ENCODE measurements at places on chromosomes 1 and 21.

- DNase-seq, result no peak
These were observed at the start of gene CADM3 for GRCh38 chr1:159171254-159171687. Gene CADM3 (plus strand): TSS chr1:159171615. CDS start chr1:159171766, 151 bp downstream.

DNA sequence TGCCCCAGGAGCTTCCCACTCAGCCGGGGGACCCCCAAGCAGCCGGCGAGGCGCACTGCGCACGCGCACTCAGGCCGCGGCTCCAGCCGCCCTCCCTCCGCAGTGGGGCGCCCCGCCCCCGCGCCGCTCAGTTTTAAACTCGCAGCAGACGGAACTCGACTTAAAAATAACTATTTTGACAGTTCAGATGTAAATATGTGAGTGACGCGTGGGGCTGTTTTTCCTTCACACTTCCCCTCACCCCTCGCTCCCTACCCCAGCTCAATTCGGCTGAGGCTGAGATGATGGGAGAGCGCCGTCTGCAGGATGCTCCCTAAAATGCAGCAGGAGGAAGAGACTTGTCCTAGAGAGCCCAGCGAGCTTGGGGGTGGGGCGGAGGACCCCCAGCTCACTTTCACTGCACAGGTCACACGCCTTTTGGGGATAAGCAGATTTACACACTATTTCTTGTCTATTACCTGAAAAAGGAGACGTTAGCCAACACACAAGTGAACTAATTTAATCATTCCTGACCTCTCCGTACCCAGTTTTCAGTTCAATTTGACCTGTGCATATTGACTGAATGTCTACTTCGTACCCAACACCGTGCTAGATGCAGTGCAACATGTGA is 8.9 kb upstream of the LEMD1 start:
- DNase-seq, result peak; percentile 26

DNA sequence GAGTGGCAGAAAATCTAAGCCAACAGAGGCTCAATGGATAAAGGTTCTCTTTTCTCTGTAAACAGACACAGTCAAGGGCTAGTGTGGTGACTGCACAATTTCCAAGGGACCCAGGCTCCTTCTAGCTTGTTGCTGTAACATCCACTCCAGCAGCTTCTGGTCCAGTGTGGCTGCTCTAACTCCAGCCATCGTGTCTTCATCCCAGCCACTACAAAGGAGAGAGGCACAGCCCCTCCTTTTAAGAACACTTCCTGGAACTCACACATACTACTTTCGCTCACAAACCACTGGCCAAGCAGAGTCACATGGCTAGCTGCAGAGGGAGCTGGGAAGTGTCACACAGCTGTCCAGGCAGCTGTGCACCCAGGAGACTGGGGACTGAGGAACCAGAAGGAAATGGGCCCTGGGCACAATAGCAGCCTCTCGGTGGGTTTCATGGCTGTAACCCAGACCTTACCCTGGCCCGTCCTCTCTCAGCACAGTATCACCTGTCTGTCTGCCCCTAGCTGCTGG is 188.6 kb upstream of the VAMP3 start:
- no peak for DNase-seq

DNA sequence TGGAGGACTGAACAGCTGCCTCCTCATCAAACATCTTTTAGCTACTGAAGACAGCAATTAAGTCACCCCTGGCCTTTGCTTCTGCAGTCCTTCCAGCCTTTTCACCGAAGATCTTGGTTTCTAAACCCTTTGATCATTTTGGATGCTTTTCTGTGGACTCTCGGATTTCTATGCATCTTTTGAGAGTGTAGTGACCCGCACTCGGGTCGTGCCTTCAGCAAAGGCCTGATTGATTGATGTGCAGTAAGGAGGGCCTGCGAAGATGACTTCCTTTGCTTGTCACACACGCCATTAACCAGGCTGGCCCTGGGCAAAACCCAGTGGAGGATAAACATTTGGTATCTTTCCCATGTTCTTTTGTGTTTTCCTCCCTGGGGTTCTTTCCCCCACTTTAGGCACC is 157.5 kb upstream of the CD34 start:
- no peak for DNase-seq

- DNase-seq, result no peak
These were observed 27.7 kb upstream of the PLEKHM2 start for GRCh38 chr1:15656464-15656863.

DNA sequence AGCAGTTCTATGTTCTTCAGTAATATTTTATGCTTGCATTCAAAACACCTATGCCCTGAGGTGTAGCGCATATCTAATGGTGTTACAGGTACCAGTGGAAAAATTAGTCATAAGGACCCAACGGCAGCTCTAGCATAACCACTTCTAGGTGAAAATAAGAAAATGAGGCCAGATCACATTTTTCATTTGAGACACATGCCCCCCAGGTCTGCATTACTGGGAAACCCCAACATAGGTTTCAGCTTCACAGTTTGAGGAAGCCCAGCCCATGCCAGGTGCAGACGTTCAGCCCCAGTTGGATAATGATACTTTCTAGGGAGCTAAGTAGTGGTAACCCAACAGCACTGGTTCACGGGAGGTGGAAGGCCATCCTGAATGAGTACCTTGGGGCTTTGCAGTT is 129.8 kb downstream of the CNIH3 start:
- no peak for DNase-seq

- no peak for DNase-seq
These were observed 29.3 kb upstream of the DISP1 start for GRCh38 chr1:222785529-222785928.

DNA sequence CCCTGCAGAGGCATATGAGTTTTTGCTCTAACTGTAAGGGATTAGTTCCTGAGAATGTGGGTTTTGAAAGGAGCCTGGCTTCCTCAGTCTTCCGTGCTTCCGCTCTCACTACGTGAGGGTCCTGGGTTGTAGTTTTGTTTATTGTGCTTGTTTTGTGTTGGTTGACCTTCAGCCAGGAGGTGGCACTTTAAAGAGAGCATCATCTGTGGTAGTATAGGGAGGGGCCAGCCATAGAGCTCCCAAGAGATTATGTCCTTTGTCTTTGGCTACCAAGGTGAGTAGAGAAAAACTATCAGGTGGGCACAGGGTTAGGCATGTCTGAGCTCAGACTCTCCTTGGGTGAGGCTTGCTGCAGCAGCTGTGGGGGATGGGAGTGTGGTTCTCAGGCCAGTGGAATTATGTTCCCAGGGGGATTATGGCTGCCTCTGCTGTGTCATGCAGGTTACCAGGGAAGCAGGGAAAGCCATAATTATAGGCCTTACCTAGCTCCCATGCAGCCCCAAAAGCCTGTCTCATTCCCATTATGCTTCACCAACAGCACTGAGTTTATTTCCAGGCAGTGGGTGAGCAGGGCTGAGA is 23.5 kb downstream of the CYP4B1 start:
- no peak for DNase-seq

Measured in stimulated activated CD4-positive, alpha-beta T cell treated with anti-CD3 and anti-CD28 coated beads, Interleukin-1b, Interleukin-23, amount 100 ng/mL, for 4 hours (primary cell).